Stomach (tissue), 19 donors: ENCODE measurements at places on chromosomes 2 and 18. TPM values are rescaled to one million over a fixed set of nuclear protein-coding genes. Genes with fewer than 3 reads are reported as not detected.

The SLC4A5 gene
- 2.5 TPM for total RNA-seq

- DNase-seq, result no peak
These were observed 21.1 kb upstream of the CELF4 start for GRCh38 chr18:37586656-37587225.

GRCh38 chr2:108554528-108554927 is 20.3 kb downstream of the LIMS1 start:
- DNase-seq, result no peak

The IL37 gene
- total RNA-seq, result not detected

DNA sequence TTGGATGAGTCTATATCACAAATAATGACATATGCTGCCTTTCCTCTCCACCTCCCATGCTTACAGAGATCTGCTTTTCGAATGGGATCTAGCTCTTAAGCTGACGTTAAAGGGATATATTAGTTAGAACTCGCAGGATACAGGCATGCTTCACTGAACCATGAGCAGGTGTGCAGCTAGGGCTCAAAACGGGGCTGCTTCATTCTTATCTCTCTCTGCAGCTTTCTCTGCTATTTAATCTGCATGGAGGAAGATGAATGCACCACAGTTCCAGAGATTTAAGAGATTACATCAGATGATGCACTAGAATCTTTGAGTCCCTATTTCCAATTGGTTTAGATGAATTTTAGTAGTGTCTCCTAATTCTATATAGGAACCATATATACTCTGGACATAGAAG is 327.0 kb downstream of the RAD51AP2 start:
- no peak for DNase-seq

GRCh38 chr2:9206991-9207640 is 504 bp downstream of the ASAP2 start:
- no peak for DNase-seq
